SK-N-MC (cell line): ENCODE measurements at places on chromosomes 5 and 9.

GRCh38 chr5:131530706-131531331 lies 104.2 kb downstream of the RAPGEF6 start:
- no peak for DNase-seq

GRCh38 chr5:96177303-96177869 lies 215.7 kb upstream of the ELL2 start:
- no peak for DNase-seq

GRCh38 chr9:137167747-137168572 lies 1.9 kb downstream of the LRRC26 start:
- DNase-seq, result no peak

- DNase-seq, result no peak
These were observed 17.1 kb upstream of the IL6ST start for GRCh38 chr5:56011835-56012234.

DNA sequence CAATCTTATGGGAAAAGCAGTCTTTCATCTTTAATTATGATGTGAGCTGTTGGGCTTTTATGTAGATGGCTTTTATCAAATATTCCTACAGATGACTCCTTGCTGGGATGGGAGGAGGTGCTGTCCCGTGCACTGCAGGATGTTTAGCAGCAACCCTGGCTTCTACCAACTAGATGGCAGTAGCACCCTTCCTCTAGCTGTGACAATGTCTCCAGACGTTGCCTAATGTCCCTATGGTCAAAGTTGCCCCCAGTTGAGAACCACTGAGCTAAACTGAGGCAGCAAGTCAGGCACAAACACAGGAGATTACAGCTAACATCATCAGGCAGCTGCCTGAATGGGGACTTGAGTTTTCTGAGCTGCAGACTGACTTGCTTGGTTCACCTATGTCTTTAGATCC lies 401.9 kb upstream of the PDE4D start:
- no peak for DNase-seq

DNA sequence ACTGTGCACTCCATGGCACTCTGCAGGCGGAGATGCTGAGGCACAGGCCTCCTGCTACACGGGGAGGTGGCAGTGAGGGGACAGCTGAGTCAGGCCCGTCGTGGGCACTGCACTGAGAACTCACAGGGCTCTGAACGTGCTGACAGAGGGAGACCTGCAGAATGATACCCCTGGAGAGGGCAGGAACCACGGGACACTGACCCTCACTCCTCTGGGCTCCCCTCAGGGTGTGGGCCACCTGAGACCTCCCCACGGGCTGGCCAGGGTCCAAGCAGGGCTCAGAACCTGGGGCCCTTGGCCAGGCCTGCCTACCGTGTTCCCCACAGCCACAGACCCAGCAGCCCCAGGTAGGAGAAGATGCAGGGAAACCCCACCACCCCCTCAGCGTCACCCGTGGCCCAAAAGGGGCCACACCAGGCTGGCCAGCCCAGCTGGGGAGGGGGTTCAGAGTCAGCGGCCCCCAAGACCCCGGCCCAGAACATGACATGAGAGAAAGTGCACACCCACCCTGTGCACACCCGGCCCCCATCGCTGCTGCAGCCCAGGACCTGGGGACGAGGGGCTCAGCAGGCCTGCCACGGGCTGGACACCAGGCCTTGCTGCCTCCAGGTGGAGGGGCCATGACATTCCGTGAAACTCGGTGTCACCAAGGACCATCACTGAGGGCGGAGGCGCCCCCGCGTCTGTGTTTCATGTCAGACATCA lies 30.9 kb downstream of the GLT6D1 start:
- DNase-seq, result no peak

DNA sequence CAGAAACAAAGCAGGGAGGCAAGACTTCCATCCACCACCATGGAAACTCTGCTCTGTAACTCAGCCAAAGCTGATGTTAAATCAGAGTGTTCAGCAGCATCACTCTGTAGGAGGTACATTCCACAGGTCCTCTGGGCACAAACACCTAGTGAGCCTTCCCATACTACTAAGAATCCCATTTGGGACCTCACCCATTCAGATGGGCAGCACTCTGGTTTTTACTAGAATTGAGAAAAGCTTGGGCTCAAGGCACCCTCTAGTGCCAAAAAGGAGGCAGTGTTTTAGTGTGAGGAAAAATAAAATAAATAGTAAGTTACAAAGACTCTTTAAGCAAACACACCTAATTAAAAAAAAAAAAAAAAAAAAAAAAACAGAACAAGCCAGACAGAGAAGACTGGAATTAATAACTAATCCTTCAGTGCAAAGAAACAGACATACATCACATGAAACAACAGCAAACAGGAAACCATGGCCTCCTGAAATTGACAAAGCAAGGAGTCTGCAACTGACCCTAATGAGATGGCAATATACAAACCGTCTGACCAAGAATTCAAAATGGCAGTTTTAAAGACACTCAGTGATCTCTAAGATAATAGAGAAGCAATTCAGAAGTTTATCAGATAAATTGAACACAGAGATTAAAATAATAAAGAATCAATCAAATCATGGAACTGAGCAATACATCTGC lies 159.5 kb downstream of the GNA14 start:
- DNase-seq, result no peak

DNA sequence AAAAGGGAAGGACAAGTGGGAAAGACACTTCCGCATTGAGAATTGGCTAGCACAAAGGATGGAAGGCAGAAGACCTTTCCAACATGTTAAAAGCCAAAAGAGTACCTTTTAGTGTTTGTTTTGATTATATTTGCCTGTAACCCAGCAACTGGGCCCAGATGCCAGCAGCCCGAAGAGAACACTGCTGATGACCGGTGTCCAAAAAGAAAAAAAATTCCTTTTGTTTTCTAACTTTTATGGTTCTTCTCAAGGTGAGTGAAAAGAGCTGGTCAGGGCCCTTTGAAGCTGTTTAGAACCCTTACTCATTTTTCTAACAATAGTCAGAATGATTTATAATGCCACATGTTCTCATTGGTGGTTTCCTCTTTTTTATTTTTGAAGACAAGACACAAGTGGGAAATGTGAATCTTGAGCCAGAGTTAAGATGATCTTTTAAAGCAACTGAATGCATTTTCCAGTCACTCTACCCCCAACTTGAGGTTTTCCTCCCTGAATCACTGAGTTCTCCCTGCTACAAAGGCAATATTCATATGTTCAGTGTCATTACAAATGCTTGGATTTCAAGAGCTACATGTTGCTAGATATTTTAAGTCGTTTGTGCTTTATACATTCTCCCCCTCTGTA lies 32.3 kb upstream of the ZNF462 start:
- DNase-seq, result no peak

DNA sequence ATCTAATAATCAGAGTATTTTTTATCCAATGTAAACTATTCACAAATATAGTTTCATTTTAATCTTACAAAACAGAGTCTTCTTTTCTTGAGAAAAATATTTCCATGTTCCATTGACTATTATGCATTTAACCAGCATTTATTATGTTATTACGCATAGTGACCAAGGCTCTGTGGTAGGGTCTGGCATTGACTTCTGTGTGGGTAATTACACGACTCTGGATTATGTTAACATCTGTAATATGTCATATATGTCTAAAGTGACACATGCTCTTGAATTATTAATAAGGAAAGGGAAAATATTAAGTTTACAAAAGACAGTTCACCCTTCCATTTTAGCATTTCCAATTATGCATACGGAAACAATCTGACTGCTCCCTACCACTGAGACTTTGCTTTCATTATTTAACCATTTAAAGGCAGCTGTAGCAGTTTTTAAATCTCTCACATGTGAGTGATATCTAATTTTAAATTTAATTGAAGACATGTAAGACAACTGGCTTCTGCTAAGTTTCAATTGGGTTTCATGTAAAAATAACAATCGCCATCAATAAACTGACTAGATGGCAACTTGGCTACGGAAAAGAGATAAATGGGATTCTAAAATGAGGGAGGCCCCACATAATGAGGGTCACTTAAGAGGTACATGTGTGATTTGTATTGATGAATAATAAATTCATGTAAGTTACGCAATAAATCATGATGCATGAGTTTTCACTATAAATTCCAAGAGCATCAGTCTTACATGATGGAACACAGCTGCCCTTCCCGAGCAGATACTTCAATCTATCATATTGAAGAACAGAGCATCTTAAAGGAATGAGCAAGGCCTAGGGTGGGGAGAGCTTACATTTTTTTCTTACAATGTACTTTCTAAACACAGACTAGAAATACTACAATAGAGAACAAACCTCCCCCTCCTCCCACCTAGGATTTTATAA lies 1056.8 kb downstream of the MAT2B start:
- DNase-seq, result no peak

DNA sequence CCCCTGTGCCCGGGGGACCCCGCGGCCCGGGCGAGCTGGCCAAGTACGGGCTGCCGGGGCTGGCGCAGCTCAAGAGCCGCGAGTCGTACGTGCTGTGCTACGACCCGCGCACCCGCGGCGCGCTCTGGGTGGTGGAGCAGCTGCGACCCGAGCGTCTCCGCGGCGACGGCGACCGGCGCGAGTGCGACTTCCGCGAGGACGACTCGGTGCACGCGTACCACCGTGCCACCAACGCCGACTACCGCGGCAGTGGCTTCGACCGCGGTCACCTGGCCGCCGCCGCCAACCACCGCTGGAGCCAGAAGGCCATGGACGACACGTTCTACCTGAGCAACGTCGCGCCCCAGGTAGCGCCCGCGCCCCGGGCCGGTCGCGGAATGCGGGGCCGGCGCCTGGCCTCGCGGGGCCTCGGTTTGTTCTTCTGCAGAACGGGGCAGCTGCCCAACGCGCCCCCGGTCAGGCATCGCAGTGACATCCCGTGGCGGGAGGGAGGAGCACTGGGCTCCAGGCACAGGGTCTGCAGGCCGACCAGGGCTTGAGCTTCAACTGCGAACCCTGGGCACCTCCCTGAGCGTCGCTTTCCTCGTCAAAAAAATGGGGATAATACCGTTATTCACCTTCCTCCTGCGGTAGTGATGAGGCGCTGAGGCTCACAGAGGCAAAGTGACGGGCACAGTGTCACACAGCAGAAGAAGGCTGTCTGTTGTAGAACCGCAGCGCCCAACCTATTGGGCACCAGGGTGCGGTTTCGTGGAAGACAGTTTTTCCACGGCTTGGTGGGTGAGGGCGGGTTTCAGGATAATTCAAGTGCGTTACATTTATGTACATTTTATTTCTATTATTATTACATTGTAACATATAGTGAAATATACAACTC lies 777 bp downstream of the ENDOG start:
- DNase-seq, result no peak

GRCh38 chr5:180424094-180424493 lies 70.1 kb upstream of the CNOT6 start:
- no peak for DNase-seq

DNA sequence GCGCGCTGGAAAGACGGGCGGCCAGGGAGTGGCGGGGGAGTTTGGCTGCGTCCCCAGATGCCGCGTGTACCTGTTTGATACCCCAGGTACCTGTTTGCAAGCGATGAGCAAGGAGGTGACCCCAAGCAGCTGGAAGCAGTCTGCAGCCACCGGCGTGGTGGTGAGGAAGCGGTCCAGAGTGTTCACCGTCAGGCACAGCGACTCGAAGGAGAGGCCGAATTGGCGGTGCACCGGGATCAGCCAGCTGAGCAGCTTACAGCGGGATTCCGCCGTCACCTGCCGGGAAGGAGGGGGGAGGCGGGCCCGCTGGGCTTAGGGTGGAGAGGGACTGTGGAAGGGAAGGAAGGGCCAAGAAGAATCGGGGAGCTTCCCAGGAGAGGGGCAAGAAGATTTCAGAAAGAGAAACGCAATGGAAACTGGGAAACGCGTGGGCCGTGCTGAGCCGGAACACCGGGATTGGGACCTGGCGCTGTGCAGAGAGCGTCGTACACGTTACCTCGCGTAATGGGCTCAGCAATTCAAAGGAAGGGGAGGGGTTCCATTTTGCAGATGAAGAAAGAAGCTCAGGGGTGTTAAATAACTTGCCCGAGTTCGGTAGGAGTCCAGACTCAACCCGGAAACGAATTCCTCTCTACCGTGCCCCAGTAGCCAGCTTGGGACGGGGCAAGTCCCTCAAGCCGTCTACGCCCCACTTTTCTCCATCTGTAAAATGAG lies 980 bp downstream of the CCNO start:
- DNase-seq, result no peak

DNA sequence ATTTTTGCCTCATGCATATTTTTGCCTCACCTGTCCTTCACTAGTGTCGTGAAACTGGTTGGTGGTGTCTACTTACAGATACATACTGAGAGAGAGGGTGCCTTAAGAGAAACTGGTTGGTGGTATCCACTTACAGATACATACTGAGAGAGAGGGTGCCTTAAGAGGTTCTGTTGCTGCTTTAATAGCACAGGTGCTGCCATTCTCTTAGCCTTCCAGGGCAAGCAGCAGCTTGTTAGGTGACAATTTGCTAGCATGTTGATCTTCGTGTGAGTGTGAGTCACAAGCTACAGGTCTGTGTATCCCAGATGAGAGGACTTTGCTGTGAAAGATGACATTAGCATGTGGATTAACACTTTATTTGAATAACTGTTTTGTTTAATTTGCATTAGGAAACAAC lies 1.4 kb downstream of the PTTG1 start:
- DNase-seq, result no peak

- DNase-seq, result no peak
These were observed 6.1 kb downstream of the NSMF start for GRCh38 chr9:137452761-137453642.

- no peak for DNase-seq
These were observed 86.9 kb downstream of the CYFIP2 start for GRCh38 chr5:157352756-157353340.

- DNase-seq, result no peak
These were observed 13.1 kb upstream of the SMC2 start for GRCh38 chr9:104080983-104081382.

DNA sequence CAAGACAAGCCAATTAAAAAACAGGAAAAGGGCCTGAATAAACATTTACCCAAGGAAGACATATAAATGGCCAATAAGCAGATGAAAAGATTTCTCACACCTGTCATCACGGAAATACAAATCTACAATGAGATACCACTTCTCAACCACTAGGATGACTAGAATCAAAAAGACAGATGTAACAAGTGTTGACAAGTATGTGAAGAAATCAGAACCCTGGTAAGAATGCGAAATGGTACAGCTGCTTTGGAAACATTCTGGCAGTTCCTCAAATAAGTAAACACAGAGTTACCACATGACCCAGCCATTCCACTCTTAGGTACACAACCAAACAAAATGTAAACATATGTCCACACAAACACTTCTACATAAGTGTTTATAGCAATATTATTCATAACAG lies 32.5 kb downstream of the LEAP2 start:
- DNase-seq, result no peak

DNA sequence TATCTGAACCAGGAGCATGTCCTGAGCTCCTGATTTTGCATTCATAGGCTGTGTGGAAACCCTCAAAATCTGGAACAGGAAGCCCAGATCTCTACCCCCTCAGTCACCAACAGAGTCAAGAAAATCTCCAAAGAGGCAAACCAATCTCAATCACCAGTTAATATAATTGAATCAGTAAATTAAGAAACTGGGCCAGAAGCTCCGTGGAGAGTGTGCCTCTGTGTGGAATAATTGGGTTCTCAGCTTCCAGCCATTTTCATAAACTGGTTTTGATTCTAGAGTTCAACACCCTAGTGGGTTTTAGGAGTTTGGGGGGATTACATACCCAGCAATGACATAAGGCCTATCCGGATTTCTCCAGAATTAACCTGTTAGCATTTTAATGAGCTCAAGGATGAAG lies 362.9 kb downstream of the IRX2 start:
- no peak for DNase-seq
